Activated naive CD4-positive, alpha-beta T cell treated with Interleukin-2 at 50 U/mL for 16 hours (primary cell): ENCODE measurements at places on chromosomes 11 and 22.
A peak's percentile ranks its signal among the peaks of the same experiment; 100 is the strongest.

DNA sequence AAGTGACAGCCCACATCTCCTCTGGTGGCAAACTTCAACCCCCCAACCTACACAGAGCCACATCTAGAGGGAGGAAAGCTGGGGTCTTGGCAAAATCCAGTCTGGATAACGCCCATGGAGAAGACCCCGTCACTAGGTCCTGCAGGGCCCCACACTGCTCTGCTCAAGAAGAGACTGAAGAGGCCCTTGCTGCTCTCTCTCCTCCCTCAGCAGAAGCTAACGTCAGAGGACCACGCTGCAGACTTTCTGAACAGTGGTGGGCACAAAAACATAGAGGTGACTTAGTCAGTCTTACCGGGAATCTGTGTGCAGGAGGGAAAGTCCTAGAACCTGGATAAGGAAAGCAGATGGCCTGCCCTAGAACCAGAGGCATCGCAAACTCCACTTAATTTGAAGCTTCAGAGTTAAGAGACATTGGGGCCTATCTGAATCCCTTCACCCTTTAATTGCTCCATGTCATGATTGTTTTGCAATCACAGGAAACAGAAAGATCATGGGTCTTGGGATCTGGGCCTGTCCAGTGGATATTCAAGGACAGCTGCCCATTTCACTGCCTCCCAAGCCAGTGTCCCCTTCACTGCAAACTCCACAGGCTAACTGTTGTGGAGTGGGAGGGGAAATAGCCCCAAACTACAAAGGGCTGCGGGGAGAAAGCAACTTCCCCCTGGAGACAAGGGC is 1.7 kb downstream of the DKK3 start:
- no peak for DNase-seq

GRCh38 chr11:69343401-69344321 is 49.7 kb downstream of the MYEOV start:
- DNase-seq = no peak

DNA sequence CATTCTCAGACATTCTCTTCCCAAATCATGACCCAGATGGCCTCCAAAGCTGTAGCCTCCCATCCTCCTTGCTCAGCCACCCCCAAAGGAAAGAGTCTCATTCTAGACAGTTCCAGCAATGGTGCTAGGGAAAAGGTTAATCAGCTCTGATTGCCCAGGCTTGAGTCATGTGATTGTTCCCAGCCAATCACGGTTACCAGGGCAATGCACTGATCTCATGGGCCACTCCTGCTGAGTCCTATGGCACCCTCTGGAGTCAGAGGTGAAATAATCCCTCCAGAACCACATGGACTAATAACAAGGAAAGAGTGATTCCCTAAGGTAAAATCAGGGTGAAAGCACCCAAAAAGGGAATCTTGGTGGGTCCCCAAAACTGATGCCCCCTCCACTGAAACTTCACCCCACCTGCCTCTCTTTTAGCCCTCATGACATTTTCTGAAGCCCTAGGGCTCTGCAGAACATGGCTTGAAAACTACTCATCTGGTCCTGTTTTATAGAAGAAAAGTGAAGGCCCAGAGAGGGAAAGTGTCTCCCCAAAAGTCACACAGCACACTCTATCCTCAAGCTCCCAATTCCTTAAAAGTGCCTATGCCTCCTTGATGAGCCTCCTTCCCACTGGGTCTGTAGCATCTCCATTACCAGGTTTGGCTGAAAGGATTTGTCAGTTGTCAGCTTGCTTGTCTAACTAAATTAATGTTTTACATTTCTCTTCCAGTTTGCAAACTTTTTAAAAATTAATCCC is 203.7 kb downstream of the MN1 start:
- DNase-seq = no peak

DNA sequence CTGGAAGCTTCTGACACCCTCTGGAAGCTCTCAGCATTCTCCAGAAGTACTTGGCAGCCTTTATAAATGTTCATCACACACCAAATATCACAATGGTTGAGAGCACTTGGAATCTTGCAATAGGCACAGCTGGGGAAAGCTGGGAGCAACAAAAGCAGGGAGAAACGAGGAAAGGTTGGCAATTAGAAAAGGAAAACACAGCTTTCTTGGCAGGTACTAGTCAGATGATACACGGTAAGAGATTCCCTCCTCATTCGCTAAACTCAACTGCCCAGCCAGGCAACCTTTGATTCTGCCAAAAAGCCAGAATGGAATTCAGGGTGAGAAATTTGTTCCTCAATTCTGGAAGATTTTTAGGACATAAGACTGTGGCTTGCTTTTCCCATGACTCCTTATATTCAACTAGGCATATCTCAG is 576.9 kb upstream of the ANO5 start:
- DNase-seq = no peak

- DNase-seq = peak; percentile 16
These were observed 36.7 kb upstream of the PLET1 start for GRCh38 chr11:112297248-112297866.

DNA sequence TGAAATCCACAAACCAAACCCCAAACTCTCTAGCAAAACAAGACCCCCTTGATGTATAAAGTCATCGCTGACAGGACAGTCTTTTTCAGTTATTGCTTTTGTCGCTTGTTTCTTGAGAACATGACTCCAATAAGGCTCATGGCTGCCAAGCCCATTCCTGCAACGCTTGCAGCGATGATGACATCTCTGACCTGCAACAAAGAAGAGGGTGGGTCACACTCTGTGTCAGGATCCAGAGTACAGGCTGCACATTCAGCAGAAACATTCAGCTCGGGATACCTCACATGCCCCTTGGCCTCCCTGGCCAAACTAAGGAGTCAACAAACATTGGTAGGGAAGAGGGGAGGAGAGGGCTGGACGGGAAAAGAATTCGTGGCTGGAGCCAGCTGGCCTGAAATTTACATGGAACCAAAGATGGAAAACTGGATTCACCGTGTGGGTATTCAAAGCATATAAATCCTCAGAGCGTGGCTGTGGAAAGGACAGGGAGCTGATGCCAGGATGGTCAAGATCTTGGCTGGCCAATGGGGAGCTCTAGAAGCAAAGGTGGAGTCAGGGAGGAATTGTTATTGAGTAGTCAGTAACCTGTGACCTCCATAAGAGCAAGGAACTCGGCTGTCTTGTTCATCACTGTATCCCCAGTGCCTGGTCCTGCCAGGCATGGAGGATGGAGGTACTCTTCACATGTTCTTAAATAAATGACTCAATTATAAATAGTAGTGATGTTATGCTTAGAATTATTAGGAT is 11.8 kb upstream of the PLAAT2 start:
- DNase-seq = no peak
